A549 treated with CpdA at 1 μM for 4 hours (cell line): ENCODE measurements at places on chromosomes 6 and 20. TPM values are rescaled to one million over a fixed set of nuclear protein-coding genes. Genes with fewer than 3 reads are reported as not detected.

The TNFAIP3 gene
- total RNA-seq: 11.8 to 15.5 TPM (median 12.2 TPM) in 5 replicates

The OR2H1 gene
- total RNA-seq: not detected in 5 replicates

The CST5 gene
- total RNA-seq: not detected in 5 replicates

The SPATA2 gene
- total RNA-seq: 8.0 to 9.6 TPM (median 8.3 TPM) in 5 replicates

The HTR1B gene
- 0.07 to 0.13 TPM in 2 of 5 replicates, not detected in the others for total RNA-seq

The FLRT3 gene
- total RNA-seq: 1.8 to 2.1 TPM (median 2.0 TPM) in 5 replicates

The PARD6B gene
- total RNA-seq: 2.2 to 4.3 TPM (median 3.0 TPM) in 5 replicates

The LTV1 gene
- 34.0 to 44.1 TPM (median 34.9 TPM) in 5 replicates for total RNA-seq

The TRAPPC3L gene
- not detected in 5 replicates for total RNA-seq

The UQCC2 gene
- 60.5 to 114 TPM (median 102 TPM) in 5 replicates for total RNA-seq

The NOX3 gene
- total RNA-seq: not detected in 5 replicates

The SYNDIG1 gene
- total RNA-seq: 1.5 to 2.2 TPM (median 2.0 TPM) in 5 replicates

The SLC17A1 gene
- total RNA-seq: 0.05 TPM in 1 of 5 replicates, not detected in the others

The SLC2A10 gene
- total RNA-seq: not detected in 5 replicates

The SPACA1 gene
- not detected in 5 replicates for total RNA-seq

The LPIN3 gene
- 8.7 to 13.0 TPM (median 10.4 TPM) in 5 replicates for total RNA-seq

The PDCD2 gene
- 49.6 to 56.3 TPM (median 55.5 TPM) in 5 replicates for total RNA-seq

The MOG gene
- not detected in 5 replicates for total RNA-seq

The BPIFB4 gene
- not detected in 5 replicates for total RNA-seq

The RBBP9 gene
- 14.3 to 17.2 TPM (median 15.8 TPM) in 5 replicates for total RNA-seq

The DEFB127 gene
- total RNA-seq: not detected in 5 replicates

The MYLK4 gene
- 0.10 to 0.15 TPM (median 0.12 TPM) in 5 replicates for total RNA-seq

The KIAA1755 gene
- total RNA-seq: 0.07 to 0.28 TPM (median 0.19 TPM) in 5 replicates

The TDRD6 gene
- total RNA-seq: 0.64 TPM in 1 of 5 replicates, not detected in the others

The SIRPD gene
- total RNA-seq: not detected in 5 replicates

The SRMS gene
- not detected in 5 replicates for total RNA-seq

The DSP gene
- 33.2 to 57.4 TPM (median 40.2 TPM) in 5 replicates for total RNA-seq

The MAS1 gene
- not detected in 5 replicates for total RNA-seq

The THEMIS gene
- total RNA-seq: not detected in 5 replicates

The RNF39 gene
- total RNA-seq: 0.03 TPM in 1 of 5 replicates, not detected in the others

The BAG2 gene
- 7.8 to 10.1 TPM (median 9.7 TPM) in 5 replicates for total RNA-seq

The HLA-B gene
- 15.2 to 27.1 TPM (median 25.9 TPM) in 5 replicates for total RNA-seq

The FAM209A gene
- total RNA-seq: 0.17 to 0.59 TPM (median 0.40 TPM) in 3 of 5 replicates, not detected in the others

The FAM184A gene
- total RNA-seq: 0.05 TPM in 1 of 5 replicates, not detected in the others
